ENCODE measurements at places on chromosomes 16 and 17.

DNA sequence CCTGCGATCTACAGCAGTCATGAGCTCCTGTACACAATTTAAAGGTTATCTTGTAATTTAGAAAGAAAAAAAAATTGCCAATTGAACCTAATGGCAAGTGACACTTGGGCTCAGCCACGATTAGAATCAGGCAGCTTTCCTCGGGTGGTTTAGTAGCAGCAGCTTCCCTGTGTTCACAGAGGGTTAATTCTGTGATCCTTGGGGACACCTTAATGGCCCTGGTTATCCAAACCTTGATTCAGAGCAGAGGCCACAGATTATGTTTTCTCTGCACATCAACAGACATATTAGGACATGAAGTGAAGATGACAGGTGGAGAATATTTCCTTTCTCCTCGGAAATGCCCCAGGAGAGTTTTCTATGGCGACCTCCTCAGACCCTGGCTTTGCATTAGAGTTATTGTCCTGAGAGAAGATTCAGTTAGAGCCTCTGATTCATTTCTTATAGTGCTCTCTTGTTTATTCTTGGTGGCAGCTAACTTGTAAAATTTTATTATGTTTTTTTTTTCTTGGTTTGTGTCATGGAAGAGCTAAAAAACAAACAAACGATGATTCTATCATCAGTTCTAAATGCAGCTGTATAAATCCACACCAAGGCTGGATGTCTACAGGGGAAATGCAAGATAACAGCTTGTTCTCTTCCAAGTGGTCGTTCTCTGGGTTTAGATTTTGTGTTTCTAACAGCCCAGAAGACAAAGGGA lies 351.2 kb upstream of the DYNLRB2 start:
- no peak for DNase-seq

- DNase-seq, result no peak
Observed at GRCh38 chr16:68331879-68332410, 21.1 kb downstream of the PRMT7 start.

- DNase-seq, result no peak
Observed at GRCh38 chr16:89025636-89026035, 48.6 kb upstream of the CBFA2T3 start.

DNA sequence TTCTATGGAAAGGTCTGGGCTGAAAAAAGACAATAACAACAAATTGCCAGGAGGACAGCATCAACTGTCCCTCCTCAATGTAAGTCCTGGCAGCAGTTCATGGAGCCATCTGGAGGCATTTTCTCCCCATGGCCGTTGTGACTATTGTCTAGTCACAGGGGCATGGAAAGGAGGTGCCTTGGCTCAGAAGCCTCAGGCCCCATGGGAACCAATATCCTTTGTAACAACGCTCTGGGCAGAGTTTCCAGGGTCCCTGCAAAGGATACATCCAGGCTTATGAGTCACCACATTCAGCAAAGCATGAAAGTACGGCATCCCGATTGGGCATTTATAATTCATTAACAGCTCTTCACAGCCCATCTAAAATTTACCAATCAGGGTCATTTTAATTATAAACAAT lies 85.2 kb downstream of the GLG1 start:
- no peak for DNase-seq

GRCh38 chr17:16155536-16155935 lies 59.8 kb downstream of the NCOR1 start:
- DNase-seq, result no peak

- no peak for DNase-seq
Observed at GRCh38 chr17:82936768-82937171, 96.9 kb upstream of the ZNF750 start.

GRCh38 chr17:16304830-16305229 lies 48.4 kb downstream of the CENPV start:
- peak; percentile 52 for DNase-seq

GRCh38 chr17:17794382-17794781 lies 42.4 kb downstream of the SREBF1 start:
- DNase-seq, result no peak

- no peak for DNase-seq
Observed at GRCh38 chr16:84611041-84611440, 6.8 kb downstream of the COTL1 start.

DNA sequence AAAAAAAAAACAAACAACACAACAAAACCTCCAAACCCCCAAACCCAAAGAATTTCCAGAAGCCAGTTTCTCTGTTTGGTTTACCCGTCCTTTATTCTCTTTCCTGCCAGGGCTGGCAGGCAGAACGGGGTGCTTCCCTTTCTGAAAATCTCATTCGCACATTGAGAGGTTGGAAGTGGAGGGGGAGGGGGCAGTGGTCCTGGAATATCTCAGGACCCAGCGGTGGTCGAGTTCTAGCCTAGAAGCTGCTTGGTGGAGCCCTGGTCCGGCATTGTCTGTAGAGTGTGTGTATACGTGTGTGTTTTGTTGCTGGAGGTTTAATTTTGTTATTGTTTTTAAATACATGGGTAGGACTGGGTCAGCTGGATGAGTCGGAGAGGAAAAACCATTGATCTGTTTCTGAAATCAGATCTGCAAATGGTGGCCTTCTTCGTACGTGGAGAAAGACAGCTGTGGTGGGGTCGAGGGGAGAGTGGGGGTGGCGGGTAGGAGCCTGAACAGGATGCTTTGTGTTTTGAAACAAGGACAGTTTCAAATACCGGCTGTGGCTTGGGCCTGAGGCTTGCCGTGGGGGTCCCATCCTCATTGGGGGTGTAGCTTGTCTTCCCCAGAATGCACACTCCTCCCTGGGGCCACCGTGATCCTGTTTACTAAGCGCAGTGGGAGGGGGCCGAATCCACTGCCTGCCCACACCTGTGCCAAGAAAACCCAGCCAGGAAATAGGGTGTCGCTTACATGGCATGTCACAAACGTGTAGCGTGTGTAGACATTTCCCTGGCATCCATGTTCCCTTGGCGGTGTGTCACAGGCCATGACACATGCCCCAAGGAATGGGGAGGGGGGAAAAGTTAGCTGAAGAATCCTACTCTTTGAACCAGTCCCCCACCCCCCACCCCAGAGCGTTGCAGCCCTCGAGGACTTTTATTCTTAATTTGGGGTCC lies 1.6 kb downstream of the CMIP start:
- DNase-seq, result no peak

DNA sequence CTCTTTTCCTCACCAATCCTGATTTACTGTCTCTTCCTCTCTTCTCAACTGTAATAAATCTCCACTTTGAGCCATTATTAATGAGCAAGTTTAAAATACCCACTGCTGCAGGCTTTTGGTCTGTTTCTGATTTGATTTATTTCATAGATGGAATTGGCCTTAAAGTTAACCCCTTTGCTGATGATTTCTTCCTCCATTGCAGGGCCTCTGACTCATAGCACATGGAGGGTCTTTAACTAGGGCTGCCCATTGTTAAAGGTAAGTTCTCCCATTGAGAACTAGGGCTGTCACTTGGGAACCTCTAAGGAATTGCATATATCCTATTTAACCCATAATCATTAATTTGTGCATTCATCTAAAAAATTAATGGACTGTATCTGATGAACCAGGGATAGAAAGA lies 221.2 kb downstream of the CA10 start:
- no peak for DNase-seq

DNA sequence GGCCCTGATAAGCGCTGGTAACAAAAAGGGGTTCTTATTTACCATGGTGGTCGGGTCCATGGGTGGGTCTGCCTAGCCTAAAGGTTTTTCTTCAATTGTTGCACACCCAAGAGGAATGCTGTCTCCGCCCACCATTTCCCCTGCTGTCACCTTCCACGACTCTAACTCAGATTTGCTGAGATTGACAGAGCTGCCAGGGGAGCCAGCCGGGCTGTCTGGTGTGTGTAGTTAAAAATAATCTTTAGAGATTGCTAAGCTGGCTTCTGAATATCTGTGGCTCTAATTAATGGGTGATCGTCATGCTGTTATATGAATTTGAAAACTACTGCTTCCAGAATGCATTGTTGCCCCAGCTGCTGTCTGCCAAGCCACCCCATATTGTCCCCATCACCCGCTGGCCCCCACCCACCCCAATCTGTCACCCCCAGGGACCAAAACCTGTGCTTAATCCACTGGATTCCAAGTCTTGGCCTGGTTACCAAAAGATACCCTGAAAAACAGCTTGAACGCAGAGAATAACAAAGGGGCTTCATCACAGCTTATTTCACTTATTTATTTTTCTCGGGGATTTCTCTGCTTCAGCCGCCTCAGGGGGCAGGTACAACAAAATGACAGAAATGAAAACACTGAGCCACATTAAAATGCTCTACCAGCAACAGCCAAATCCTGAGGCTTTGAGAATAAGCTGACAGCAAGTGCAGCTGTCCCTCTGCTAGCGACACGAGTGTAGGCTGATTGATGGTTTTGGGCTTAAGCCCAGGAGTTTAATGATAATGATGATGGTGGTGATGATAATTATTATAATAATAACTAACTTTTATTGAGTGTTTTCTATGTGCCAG lies 46.1 kb upstream of the NLK start:
- no peak for DNase-seq

- no peak for DNase-seq
Observed at GRCh38 chr17:66447159-66447558, 144.7 kb downstream of the PRKCA start.

- peak; percentile 69 for DNase-seq
Observed at GRCh38 chr17:58006560-58006923, 504 bp downstream of the SRSF1 start.

- DNase-seq, result peak; percentile 77
Observed at GRCh38 chr17:49260011-49260816, 29.6 kb upstream of the PHOSPHO1 start.

GRCh38 chr16:61432421-61432820 lies 603.8 kb downstream of the CDH8 start:
- DNase-seq, result peak; percentile 8

- no peak for DNase-seq
Observed at GRCh38 chr16:27550582-27550920, 607 bp downstream of the KATNIP start.

DNA sequence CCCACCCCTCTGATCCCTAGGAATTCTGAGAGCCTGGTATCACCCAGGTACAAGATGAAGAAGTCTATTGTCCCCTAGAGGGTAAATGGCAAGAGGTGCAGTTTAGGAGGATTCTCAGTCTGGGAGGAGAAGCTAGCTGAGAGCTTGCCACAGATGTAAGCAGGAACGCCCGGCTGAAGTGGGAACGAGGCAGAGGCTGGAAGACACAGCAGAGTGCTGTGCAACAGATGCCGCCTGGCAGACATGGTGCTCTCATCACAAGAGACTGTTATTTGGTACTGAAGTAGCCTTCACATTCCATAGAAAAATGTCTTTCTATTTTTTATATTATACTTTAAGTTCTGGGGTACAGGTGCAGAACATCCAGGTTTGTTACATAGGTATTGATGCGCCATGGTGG lies 20.3 kb upstream of the KRT20 start:
- no peak for DNase-seq

GRCh38 chr17:64262198-64262999 lies 661 bp downstream of the TEX2 start:
- DNase-seq, result peak; percentile 27

- DNase-seq, result no peak
Observed at GRCh38 chr17:4789701-4789950, 862 bp downstream of the GLTPD2 start.

DNA sequence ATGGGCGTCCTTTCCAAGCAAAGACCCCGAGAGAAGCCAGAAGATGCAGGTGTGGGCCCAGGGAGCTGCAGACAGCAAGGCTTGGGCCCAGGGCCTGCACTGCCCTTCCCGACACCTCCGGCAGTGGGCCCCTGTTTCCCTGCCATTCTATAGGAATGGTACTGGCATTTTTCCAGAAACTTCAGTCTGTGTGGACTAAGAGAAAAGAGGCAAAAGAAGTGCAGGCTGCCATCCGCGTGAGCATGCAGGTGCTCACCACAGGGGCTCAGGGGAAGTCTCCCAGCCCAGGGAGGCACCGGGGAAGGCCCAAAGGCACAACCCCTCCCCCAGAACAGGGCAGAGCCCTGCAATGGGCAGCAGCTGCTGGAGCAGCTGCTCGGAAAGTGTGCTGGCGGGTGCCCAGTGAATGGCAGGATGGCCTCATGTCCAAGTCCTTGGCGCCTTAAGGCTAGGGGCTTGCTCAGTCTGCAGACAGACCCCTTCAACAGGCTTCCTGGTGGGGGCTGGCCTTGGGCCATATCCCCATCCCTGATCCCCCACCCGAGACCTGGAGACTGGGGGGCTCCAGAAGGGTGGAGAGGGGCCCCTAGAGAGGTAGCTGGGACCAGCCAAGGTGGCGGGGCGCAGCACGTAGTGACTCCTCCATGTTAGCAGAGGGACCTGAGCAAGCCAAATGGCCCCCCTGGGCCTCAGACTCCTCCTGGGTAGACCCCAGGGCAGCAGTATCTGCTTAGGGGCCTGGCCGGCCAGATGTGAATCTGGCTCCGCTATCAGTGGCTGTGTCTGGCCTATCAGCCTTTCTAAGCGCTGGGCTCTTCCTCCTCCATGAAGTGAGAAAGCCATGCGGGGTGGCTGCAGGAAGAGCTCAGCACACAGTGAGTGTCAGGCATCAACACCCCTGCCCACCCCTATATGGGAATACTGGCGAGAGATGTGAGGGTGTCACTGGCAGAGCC lies 6.7 kb upstream of the TPPP3 start:
- DNase-seq, result no peak

GRCh38 chr17:54920819-54921218 lies 20.2 kb downstream of the TOM1L1 start:
- DNase-seq, result no peak

DNA sequence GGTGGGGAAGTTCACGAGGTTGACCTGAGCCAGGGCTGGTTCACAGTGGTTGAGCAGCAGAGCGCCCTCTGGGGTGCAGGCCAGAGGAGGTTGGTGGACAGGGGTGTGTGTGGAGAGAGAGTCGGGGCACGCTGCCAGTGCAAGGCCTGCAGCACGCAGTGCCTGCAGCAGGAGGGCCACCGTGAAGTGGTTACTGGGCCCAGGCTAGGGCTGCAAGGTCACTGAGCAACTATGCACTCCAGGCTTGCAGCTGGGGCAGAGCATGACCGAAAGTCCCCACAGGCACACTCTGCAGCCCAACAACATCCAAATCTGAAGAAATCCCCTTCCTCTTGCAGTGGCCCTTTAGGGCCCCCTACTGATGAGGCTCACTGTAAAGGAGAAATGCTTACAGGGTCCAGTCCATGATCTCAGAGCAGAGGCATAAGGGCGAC lies 89.1 kb upstream of the NOL11 start:
- no peak for DNase-seq

DNA sequence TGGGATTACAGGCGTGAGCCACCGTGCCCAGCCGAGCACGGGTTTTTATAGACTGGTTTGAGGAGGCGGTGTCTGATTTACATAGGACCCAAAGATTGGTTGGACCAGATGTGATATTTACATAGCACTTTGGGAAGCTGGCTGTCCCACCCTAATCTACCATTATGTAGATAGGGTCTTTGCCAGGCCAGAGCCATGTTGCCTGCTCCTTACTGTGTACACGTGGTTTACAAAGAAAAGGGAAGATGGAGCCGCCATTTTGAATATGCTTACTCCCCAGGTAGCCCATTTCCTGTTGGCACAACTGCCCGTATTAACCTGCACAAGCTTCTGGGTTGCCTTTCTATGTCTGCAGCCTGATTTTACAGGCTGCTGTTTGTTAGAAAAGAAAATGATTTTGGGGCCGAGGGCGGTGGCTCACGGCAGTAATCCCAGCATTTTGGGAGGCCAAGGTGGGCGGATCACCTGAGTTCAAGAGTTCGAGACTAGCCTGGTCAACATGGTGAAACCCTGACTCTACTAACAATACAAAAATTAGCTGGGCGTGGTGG lies 89.9 kb upstream of the EEF2KMT start:
- DNase-seq, result no peak

GRCh38 chr17:1960545-1960912 lies 64.6 kb downstream of the RTN4RL1 start:
- no peak for DNase-seq
